Immature natural killer cell (primary cell): ENCODE measurements at places on chromosomes 7 and 10. TPM values are rescaled to one million over a fixed set of nuclear protein-coding genes. Genes with fewer than 3 reads are reported as not detected.

GRCh38 chr7:2820508-2820934 lies 23.6 kb downstream of the GNA12 start:
- DNase-seq = no peak
- peaks cover 17% of the 10 kb centered on the region for H3K4me1 ChIP-seq
- no peak overlapping the region for H3K27ac ChIP-seq
- no peaks in the 10 kb centered on the region for H3K36me3 ChIP-seq
- no peak overlapping the region for H3K4me3 ChIP-seq
- no peaks in the 10 kb centered on the region for H3K27me3 ChIP-seq

SNX10 gene
- 50.1 TPM for polyA plus RNA-seq

DNA sequence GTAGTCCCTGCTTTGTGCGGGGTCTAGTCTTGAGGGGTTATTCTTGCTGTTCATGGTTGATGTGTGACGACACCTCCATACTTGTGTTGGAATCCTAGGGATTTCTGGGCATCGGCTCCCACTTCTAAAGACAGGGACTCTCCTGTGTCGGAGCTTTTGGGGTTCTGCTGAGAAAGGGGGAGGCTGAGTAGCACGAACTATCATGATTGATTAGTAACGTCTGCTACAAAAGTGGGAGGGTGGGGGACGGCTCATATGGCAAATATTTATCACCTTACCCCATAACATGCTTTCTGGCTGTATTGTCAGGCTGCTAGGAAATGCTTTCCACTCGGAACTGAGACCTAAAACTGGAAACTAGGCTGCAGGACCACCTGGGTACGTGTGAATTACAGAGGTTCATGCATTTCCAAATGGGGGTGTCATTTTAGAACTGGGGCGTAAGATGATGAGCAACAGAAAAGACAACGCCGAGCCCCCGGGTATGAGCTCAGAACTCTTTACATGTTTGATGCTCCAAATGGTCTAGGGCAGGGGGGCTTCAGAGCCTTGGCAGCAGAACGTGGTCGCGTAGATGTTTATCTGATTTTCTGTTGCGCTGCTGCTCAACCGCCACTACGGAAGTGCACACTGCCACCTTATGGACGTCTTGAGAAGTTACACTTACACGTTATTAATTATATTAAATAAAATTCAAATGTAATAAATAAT lies 15.1 kb upstream of the NME8 start:
- H3K4me3 ChIP-seq = peak overlapping the region; percentile 88
- H3K36me3 ChIP-seq = no peaks in the 10 kb centered on the region
- no peaks in the 10 kb centered on the region for H3K27me3 ChIP-seq
- peaks cover 18% of the 10 kb centered on the region for H3K4me1 ChIP-seq
- peak; percentile 43 for DNase-seq
- H3K27ac ChIP-seq = no peak overlapping the region

STEAP1B gene
- not detected for polyA plus RNA-seq

DNA sequence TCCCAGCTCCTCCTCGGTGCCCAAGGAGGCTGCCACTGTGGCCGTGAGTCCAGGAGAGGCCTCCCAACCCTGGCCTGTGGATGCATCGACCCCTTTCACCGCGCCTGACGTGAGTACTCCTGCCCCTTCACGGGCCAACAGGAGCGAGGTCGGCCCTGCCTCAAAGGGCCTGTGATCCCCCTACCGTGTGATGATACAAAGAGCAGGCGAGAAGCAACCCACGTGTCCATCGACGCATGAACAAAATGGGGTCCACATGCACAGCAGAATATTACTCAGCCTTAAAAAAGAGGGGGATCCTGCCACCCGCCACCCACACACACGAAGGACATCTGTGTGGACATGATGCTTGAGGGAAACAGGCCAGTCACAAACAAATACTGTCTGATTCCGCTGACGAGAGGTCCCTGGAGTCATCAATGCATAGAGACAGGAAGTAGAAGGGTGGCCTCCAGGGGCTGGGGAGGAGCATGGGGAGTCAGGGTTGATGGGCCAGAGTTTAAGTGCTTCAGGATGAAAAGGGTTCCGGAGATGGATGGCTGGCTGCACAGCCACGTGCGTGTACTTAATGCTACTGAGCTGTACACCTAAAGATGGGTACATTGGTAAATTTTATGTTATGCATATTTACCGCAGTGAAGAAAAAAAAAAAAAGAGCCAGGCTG lies 151.9 kb downstream of the PRKAG2 start:
- H3K4me1 ChIP-seq = no peaks in the 10 kb centered on the region
- H3K4me3 ChIP-seq = no peak overlapping the region
- H3K27me3 ChIP-seq = peaks cover 5% of the 10 kb centered on the region
- no peak overlapping the region for H3K27ac ChIP-seq
- DNase-seq = no peak
- H3K36me3 ChIP-seq = no peaks in the 10 kb centered on the region

- no peaks in the 10 kb centered on the region for H3K4me1 ChIP-seq
- no peak for DNase-seq
These were observed 8.1 kb downstream of the PDE1C start for GRCh38 chr7:32062150-32062549.

- DNase-seq = no peak
- peak overlapping the region; percentile 29 for H3K4me3 ChIP-seq
- peaks cover 12% of the 10 kb centered on the region for H3K27me3 ChIP-seq
- peaks cover 9% of the 10 kb centered on the region for H3K4me1 ChIP-seq
- no peak overlapping the region for H3K27ac ChIP-seq
These were observed 916 bp downstream of the LAMB1 start for GRCh38 chr7:108001764-108002725.

GRCh38 chr10:97004591-97004990 lies 172.5 kb downstream of the LCOR start:
- no peak overlapping the region for H3K27ac ChIP-seq
- no peak for DNase-seq
- H3K4me1 ChIP-seq = no peaks in the 10 kb centered on the region

GRCh38 chr10:72793752-72794151 lies 99.8 kb upstream of the OIT3 start:
- H3K4me1 ChIP-seq = peaks cover 12% of the 10 kb centered on the region
- DNase-seq = no peak
- H3K27ac ChIP-seq = no peak overlapping the region
- no peak overlapping the region for H3K4me3 ChIP-seq

- no peaks in the 10 kb centered on the region for H3K27me3 ChIP-seq
- H3K36me3 ChIP-seq = no peaks in the 10 kb centered on the region
- peak overlapping the region; percentile 87 for H3K4me3 ChIP-seq
- peaks cover 22% of the 10 kb centered on the region for H3K4me1 ChIP-seq
These were observed 34.7 kb downstream of the MRPS24 start for GRCh38 chr7:43834463-43835251.

GRCh38 chr7:41167836-41168235 lies 535.1 kb downstream of the INHBA start:
- H3K27ac ChIP-seq = no peak overlapping the region
- H3K4me3 ChIP-seq = no peak overlapping the region
- H3K4me1 ChIP-seq = no peaks in the 10 kb centered on the region

GRCh38 chr10:6409971-6410643 lies 170.0 kb downstream of the PRKCQ start:
- H3K27ac ChIP-seq = peak overlapping the region; percentile 99
- peak; percentile 71 for DNase-seq
- H3K4me1 ChIP-seq = peaks cover 31% of the 10 kb centered on the region
- H3K27me3 ChIP-seq = peaks cover 1% of the 10 kb centered on the region
- H3K4me3 ChIP-seq = peak overlapping the region; percentile 90

SPDYE6 gene
- not detected for polyA plus RNA-seq

GRCh38 chr10:62911210-62911963 lies 95.2 kb upstream of the EGR2 start:
- peaks cover 8% of the 10 kb centered on the region for H3K36me3 ChIP-seq
- no peaks in the 10 kb centered on the region for H3K27me3 ChIP-seq
- no peak overlapping the region for H3K4me3 ChIP-seq
- H3K27ac ChIP-seq = no peak overlapping the region
- no peaks in the 10 kb centered on the region for H3K4me1 ChIP-seq

FUOM gene
- 12.3 TPM for polyA plus RNA-seq

ADAM8 gene
- polyA plus RNA-seq = 143 TPM

- H3K4me3 ChIP-seq = no peak overlapping the region
- H3K27ac ChIP-seq = no peak overlapping the region
- peaks cover 4% of the 10 kb centered on the region for H3K27me3 ChIP-seq
- DNase-seq = no peak
These were observed 17.0 kb downstream of the KCP start for GRCh38 chr7:128893251-128894100.

DNA sequence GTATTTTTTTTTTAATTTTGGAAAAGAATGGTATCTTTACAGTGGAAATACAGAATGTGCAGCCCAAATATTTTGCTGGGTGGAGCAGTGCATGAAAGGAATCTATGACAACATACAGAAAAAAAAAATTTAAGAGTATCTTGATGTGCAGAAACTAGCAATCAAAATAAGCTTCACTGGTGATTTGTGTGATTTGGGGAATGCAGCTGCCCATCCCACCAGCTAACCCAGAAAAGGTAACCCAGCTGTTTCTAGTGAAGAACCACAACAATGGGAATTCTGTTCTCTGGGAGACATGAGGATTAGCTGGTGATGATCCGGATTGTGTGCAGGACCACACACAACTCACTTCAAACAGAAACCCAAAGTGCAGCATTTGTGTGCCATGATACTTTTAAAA lies 375.5 kb downstream of the SEMA3D start:
- H3K27ac ChIP-seq = no peak overlapping the region
- no peaks in the 10 kb centered on the region for H3K27me3 ChIP-seq
- H3K36me3 ChIP-seq = no peaks in the 10 kb centered on the region
- no peak overlapping the region for H3K4me3 ChIP-seq
- H3K4me1 ChIP-seq = no peaks in the 10 kb centered on the region
- no peak for DNase-seq

GRCh38 chr10:14910953-14911352 lies 32.3 kb downstream of the SUV39H2 start:
- no peak for DNase-seq
- peak overlapping the region; percentile 12 for H3K27ac ChIP-seq
- peaks cover under 1% of the 10 kb centered on the region for H3K4me1 ChIP-seq
- H3K36me3 ChIP-seq = peaks cover 54% of the 10 kb centered on the region
- H3K4me3 ChIP-seq = no peak overlapping the region

VPS37D gene
- 0.39 TPM for polyA plus RNA-seq

DNA sequence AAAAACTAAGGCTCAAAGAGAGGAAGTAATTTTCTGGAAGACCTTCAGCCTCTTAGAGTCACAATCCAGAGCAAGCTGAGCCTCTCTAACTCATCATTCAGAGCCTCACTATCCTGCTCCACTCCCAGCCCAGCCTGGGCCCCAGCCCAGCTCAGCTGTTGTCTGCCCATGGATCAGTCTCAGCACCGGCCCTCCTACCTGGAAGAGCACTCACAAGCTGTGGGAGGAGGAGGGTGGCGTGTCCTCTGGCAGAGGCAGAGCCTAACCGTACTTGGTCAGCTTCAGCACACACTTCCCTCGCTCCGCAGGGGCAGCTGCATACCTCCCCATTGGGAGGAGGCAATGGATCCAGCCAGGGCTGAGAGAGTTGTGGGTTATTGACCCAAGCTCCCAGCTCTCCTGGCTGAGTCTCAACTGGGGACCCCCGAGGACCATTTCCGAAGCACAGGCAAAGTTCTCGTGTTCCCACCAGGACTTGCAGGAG lies 66.7 kb upstream of the GPR26 start:
- H3K36me3 ChIP-seq = no peaks in the 10 kb centered on the region
- no peak for DNase-seq
- no peak overlapping the region for H3K27ac ChIP-seq
- peaks cover 3% of the 10 kb centered on the region for H3K27me3 ChIP-seq
- no peak overlapping the region for H3K4me3 ChIP-seq

- no peak overlapping the region for H3K27ac ChIP-seq
- H3K4me1 ChIP-seq = peaks cover 25% of the 10 kb centered on the region
- peak overlapping the region; percentile 90 for H3K4me3 ChIP-seq
These were observed 682 bp upstream of the RGS10 start for GRCh38 chr10:119542988-119543813.

DNA sequence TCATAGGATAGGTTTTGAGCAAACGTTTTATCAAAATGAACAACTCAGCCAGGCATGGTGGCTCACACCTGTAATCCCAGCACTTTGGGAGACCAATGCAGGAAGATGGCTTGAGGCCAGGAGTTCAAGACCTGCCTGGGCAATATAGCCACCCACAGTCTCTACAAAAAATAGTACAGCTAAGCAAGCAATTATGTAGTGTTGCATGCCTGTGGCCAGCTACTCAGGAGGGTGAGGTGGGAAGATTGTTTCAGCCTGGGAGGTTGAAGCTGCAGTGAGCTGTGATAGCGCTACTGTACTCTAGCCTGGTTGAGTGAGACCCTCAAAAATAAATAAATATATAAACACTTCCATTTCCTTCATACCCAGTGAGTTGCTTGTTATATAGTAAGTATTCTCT lies 67.1 kb downstream of the LSMEM1 start:
- no peaks in the 10 kb centered on the region for H3K36me3 ChIP-seq
- H3K27me3 ChIP-seq = no peaks in the 10 kb centered on the region
- H3K4me1 ChIP-seq = no peaks in the 10 kb centered on the region
- no peak for DNase-seq
- no peak overlapping the region for H3K4me3 ChIP-seq

PIK3CG gene
- polyA plus RNA-seq = 21.3 TPM
